ENCODE measurements at places on chromosomes 2 and 18.

GRCh38 chr2:241298673-241299072 is 16.8 kb downstream of the HDLBP start:
- DNase-seq = no peak

DNA sequence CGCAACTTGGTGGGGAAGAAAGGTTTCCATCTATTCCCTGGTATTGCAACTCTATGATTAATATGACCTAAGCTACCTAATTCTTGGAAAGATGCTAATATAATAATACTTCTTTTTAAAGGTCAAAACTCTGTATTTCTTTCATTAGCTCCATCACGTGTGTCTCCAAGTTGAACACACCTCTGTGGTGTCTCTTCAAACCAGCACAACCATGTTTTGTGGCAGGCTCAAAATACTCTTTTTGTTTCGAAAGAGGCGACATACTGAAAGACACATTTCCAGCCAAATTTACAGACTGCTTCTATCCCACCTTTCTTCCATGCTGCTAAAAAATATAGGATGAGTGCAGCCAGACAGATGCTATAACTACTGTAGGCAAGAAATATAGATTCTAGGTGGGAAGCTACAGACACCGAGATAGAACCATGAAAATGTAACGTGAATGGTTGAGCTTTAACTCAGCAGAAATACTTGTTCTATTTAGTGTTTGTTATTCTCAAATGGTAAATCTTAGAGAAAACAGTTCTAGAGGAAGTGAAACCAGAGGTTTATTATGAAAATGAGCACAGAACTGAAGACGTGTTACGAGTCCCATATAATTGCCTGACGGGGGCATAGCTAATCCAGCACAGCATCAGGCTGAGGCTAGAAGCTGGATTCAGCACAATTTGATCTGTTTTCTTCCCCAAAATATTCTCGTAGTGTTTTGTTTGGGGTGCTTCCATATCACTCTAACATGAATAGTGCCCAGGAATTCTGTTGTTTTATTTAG is 991.5 kb upstream of the FANCL start:
- DNase-seq = no peak

GRCh38 chr2:237686659-237687136 is 59.3 kb downstream of the LRRFIP1 start:
- DNase-seq = no peak

DNA sequence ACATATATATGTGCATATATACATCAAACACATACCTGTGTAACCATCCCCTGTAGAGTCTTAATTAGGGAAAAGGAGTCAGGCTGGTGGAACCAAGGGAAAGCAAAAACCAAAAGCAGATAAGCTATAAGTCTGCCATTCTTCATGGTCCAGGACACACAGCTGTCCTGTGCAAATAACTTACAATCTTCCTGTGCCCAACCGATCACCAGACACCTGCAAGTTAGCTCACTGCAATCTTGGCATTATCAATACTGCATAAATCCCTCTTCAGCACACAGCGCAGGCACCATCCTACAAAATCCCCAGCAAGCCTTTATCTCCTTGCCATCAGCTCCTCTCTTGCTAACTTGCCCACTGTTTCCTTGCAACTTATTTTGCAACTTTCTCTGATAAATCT is 60.8 kb upstream of the DYNAP start:
- DNase-seq = no peak

DNA sequence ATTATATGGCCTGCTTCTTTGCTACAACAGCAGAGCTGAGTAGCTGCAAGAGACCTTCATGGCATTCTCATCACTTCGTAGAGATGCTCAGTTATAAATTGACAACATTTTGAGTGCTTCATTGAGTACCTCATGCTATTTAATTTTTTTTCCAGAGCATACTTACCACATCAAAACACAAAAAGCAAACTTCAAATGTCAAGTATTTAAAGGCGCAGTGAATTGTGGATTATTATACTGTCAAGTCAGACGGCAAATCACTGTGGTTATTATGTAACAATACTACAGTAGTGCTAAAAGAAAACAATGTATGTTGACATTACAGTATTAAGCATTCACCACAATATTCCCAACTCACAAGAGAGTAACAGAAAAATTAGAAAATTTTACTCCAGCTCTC is 12.5 kb downstream of the ZC3H8 start:
- DNase-seq = no peak

GRCh38 chr2:890791-891190 is 59.9 kb upstream of the SNTG2 start:
- DNase-seq = no peak

- no peak for DNase-seq
These were observed 141.4 kb downstream of the KCTD1 start for GRCh38 chr18:26406854-26407517.

GRCh38 chr18:34893239-34893638 is 148.0 kb upstream of the MAPRE2 start:
- DNase-seq = no peak

DNA sequence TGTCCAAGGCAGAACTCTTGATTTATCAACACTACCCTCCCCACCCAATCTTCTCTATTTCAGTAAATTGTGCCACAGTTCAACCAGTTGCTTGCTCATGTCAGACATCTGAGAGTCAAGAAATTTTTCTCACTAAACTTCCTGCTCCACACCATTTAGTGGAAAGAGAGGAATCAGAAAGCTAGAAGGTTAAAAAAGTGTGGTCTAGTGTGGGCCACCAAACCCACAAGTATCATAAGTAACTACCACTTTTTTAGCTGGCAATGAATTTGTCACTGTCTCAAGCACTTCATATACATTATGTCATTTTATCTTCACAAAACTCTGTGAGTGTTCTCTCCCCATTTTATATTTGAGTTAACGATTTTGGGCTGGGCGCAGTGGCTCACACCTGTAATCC is 16.6 kb upstream of the MSTN start:
- DNase-seq = no peak

DNA sequence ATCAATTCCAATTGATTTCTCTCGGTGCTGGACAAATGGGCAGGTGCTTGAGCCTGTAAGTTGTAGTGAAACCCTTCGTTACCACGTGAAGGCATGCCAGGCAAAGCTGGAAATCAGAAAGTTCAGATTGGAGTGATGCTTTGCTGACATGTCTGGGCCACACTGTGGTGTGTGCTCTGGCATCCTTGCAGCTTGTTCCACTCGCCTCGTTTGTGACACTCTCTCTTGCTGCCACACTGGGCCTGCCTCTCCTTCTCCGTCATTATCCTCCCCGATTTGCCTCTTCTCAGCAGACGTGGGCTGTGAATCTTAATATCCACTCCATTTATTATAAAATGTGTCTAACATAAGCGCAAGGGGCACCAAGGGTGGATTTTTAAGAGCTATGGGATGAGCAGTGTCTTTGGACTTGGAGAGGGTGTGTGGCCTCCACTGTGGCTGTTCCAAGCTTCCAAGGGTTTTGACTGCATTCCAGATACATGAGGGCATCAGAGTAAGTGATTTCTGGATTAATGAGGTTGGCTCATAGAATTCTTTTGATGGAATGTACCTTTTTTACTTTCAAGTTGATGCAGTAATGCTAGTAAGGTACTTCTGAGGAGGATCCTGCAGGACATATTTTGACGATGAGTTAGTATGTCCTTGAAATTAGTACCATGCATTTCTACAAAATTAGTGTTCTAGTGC is 238.8 kb downstream of the TPGS2 start:
- no peak for DNase-seq

- DNase-seq = no peak
These were observed 73.9 kb downstream of the PLA2R1 start for GRCh38 chr2:159988412-159988970.

DNA sequence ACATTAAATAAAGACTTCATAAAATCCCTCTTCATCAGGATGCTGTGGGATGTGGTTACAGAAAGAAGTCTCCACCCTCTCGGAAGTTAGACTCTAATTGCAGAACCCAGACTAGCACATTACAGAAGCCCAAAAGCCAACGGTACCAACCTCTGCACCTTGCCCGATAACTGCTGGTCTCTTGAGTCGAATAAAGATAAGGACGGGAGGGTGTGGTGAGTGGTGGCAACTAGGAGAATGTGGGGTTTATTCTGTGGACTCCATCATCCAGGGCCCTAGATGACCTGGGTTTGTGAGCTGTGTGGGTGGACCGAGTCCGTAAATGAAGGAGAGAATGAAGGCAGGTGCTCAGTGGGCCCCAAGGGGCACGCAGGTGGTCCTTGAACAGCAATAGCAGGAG is 462.8 kb upstream of the ID2 start:
- no peak for DNase-seq

DNA sequence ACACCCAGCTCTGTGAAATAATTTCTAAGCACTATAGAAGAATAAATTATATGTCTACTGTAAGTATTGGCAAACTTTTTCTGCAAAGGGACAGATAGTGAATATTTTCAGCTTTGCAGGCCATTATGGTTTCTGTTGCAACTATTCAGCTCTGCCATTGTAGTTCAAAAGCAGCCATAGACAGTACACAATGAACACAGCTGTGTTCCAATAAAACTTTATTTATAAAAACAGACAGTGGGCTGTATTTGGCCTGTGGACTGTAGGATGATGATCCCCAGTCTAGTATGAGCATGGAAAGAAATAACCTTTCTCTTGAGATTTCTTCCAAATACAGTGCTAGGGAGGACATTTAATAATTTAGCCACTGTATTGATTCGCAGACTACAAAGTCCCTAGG is 35.2 kb upstream of the THOC1 start:
- no peak for DNase-seq

DNA sequence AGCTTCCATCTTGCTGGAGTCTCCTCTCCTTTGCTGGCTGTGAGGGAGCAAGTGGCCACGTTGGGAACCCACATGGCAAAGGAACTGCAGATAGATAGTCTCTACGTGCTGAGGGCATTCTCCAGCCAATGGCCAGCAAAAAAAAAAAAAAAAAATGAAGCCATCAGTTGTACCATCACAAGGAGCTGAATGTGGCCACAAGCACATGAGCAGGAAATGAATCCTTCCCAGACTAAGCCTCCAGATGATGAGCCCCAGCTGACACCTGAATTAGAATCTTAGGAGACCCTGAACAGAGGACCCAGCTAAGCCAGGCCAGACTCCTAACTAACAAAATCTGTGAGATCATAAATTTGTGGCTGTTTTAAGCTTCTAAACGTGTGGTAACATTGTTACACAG is 57.9 kb downstream of the SPIRE1 start:
- no peak for DNase-seq

GRCh38 chr2:74379851-74380789 is at the start of gene DCTN1:
DCTN1 (minus strand) TSS chr2:74380311; CDS start chr2:74380037, 274 bp downstream.
- DNase-seq = peak; percentile 4

DNA sequence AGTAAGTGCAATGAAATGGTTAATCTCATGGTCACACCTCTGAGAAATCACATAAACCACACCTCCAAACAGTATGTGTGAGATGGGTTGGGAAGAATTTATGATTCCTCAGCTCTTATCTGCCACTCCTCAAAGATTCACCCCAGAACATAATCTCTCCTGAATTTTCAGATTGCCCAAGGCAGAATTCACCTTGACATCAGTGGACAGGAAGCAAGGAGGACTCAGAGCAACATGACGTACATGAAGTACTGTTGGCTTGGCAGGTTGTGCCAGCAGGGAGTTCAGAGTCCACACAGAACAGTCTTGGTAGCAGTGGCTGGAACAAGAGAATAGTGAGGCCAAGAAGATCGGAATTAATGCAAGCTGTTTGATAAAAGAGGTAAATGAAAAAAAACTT is 31.7 kb upstream of the CYBRD1 start:
- DNase-seq = no peak

DNA sequence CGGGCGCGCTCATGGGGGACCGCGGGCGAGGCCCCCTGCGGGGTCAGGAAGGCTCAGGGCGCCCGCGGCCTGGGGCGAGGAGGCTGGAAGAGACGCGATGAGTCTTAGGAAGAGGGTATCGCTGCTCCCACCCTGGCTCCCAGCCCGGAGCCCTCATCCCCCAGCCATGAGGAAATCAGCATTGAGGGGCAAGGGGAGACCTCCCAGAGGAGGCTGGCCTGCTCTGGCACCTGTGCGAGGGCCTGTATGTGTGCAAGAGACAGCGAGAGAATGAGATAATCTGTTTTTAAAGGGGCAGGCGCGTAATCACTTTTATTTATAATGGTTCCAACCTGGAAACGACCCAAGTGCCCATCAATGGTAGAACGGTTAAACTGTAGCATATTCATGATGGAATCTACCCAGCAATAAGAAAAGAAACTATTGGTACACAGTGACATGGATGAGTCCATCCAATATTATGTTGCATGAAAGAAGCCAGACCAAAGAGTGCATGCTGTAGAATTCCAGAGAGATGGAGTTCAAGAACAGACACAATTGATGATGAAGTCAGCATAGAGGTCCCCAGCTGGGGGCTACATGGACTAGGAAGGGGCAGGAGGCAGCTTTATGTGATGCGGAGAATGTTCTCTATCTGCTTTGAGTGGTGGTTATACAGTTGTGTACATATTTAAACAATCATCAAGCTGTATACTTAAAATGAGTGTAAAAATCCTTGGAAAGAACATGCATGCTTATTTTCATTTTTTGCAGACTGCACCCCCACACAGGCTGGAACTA is 14.4 kb downstream of the FBXO41 start:
- DNase-seq = no peak
